ENCODE measurements at places on chromosomes 7 and 10.

DNA sequence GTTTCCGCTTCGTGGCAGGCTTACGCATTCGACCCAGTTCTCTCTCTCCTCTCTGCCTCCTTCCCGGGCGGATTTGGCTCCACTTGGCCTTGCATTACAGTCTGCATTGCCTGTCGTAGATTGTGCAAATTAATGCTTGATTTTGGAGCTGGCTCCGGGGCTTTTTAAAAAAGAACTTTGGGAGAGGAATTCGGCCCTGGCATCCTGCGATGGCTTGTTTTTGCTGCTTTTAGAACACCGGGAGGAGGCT is 767 bp downstream of the EIF4EBP2 start:
- peak overlapping the region; percentile 98 for H3K4me3 ChIP-seq
- peaks cover 6% of the 10 kb centered on the region for H3K4me1 ChIP-seq
- peaks cover 3% of the 10 kb centered on the region for H3K36me3 ChIP-seq

DNA sequence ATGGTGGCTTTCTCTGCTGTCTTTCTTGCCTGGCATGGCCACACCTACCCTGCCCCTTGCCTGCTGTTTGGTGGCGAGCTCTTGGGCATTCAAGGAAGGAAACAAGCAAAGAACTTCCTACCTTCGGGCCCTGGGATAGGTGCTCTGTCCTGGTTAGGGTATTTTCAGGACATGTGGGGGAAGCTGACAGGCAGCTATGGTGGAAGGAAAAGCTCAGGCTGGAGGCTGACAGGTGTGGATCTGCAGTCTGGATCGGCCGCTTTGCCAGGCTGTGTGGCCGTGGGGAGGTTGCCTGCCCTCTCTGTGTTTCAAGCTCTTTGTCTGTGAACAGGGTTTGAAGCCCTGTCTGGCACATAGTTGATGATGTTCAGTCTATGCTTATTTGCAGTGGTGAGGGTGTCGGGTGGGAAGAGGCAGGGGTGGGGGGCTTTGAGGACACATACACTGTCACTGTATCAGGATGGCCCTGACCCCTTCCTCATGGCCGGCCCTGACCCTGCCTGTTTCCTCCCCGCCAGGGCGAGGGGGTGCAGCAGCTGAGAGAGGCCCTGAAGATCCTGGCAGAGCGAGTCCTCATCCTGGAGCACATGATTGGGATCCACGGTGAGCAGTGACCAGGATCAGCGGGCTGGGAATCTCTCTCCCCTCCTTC is 73.7 kb downstream of the MYL10 start:
- H3K4me1 ChIP-seq = no peaks in the 10 kb centered on the region
- no peak overlapping the region for H3K27ac ChIP-seq
- H3K4me3 ChIP-seq = no peak overlapping the region

DNA sequence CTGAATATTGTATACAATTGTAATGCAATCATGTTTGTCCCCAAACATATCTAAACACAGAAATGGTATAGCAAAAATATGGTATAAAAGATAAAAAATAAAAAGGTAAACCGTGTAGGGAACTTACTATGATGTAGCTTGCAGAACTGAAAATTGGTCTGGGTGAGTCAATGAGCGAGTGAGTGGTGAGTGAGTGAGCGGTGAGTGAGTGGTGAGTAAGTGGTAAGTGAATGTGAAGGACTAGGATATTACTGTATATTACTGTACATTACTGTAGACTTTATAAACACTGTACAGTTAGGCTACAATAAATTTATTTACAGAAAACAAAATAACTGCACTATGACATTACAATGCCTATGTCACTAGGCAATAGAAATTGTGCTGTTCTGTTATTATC is 1163.2 kb upstream of the SORCS1 start:
- H3K4me3 ChIP-seq = no peak overlapping the region
- no peak for DNase-seq
- H3K4me1 ChIP-seq = no peaks in the 10 kb centered on the region
- H3K27me3 ChIP-seq = no peaks in the 10 kb centered on the region

GRCh38 chr7:10799475-10799874 is 174.2 kb upstream of the PHF14 start:
- no peaks in the 10 kb centered on the region for H3K4me1 ChIP-seq
- H3K27me3 ChIP-seq = no peaks in the 10 kb centered on the region
- H3K27ac ChIP-seq = no peak overlapping the region
- DNase-seq = no peak
- no peaks in the 10 kb centered on the region for H3K36me3 ChIP-seq

GRCh38 chr10:21498377-21498776 is 27.1 kb downstream of the SKIDA1 start:
- H3K4me1 ChIP-seq = peaks cover 39% of the 10 kb centered on the region
- no peak for DNase-seq
- no peak overlapping the region for H3K27ac ChIP-seq
- H3K4me3 ChIP-seq = no peak overlapping the region
- H3K36me3 ChIP-seq = no peaks in the 10 kb centered on the region

Measured in esophagus squamous epithelium (tissue), 5 donors.